HCT116 (cell line): ENCODE measurements at places on chromosomes 5 and 9. TPM values are rescaled to one million over a fixed set of nuclear protein-coding genes. Genes with fewer than 3 reads are reported as not detected.

SPATA31A1 gene
- total RNA-seq, result not detected

GARNL3 gene
- 8.8 TPM for total RNA-seq

RFX3 gene
- 11.8 TPM for total RNA-seq

GRCh38 chr9:4301296-4301695, 1.4 kb upstream of the GLIS3 start:
- no peak for DNase-seq

DNA sequence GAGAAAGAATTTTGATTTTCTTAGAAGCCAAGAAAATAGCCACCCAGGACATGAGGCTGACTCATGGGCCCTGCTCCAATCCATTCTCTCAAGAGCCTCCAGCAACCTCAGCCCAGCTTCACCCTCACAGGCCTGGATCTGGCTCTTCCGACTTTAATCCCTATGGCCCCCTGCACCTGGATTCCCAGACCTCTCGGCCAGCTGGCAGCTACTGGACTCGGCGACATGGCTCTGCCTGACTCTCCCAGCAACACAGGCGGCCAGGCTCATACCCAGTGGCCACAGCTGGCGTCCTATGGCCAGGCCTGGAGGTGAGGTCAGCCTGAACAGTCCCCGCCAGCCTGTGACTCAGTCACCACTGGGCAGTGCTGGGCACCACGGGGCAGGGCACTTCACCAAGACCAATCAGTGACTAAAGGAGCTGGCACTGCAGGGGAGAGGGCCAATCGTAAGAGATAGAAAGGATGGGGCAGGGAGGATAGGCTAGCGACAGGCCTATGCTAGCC, 6.2 kb upstream of the PDLIM4 start:
- DNase-seq, result no peak

DNA sequence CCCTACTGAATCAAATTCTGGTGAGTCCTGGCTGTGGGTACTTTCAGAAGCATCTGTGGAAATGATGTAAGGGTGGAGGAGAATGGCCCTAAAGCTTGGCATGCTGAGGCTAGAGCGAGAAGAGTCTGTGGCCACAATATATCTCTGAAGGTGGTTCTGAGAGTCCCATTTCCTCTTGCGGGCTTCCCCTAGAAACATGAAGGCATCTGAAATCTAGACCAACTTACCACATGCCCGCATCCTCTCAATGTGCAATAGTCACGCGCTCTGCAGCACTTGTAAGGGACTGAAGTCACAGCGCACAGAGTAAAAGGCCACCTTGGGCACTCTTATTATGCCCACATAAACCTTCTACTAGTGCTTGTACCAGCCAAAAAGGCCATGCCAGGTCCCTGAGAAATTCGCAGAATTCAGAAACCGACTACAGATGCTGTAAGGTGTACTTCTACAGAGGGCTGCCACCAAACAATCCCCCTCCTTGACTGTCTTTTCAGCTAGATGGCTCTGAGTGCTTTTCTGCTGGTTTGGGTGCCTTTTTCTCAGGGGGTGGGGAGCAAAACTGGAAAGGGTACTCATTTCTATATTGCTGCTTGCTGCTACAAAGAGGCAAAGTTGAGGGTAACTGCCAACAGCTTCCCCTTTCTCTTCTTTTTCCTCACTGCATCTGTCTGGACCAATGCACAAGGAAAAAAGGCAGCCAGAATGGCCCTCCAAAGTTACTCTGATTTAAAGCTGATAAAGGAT, 107.3 kb downstream of the ZDHHC21 start:
- no peak for DNase-seq

DNA sequence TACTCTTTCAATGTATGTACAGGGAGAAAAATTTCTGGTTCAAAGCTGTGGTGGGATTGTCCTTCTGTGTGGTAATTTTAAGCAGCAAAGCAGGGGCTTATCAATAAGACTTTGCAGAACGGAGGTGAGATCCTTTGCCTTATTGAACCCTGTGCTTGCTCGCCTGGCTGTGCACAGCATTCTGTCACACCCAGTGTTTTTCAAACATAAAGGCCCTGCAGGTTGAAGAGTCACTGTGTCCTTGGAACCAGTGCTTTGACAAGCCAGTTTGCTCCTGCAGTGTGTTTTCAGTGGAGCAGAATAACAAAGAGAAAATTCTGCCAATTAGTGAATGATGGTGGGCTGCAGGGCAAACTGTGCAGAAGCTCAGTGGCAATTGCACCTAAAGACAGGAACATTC, 236.7 kb upstream of the PCSK5 start:
- no peak for DNase-seq
